ENCODE measurements at places on chromosomes 1 and 21.

DNA sequence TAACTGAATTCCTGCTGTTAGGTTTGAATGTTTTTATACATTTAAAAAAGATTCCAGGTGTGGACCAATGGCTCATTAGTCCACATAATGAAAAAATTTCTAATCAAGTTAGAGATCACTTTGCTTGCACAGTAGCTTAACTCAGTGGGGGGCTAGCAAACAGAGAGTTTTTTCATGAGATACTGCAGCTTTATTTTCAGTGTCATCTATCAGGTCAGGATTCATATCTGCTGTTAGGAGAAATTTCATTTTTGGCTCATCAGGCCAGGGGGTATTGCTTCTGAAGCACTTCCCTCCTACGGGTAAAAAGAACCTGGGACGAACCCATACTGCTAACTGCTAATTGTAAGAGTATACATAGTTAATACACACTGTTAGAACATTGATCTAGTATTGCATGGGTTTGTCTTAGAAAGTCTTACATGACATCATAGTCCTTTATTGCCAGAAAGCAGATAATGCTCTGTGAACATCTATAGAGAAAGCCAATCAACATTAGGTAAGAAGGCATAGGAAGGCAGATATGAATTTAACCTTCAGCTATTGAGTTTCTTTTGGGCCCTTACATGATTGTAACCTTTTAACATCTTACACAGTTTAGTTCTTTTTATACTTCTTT, 38.0 kb downstream of the ADGRL2 start:
- no peak for DNase-seq

- DNase-seq = no peak
Observed at GRCh38 chr1:204628868-204629267, 56.7 kb downstream of the LRRN2 start.

DNA sequence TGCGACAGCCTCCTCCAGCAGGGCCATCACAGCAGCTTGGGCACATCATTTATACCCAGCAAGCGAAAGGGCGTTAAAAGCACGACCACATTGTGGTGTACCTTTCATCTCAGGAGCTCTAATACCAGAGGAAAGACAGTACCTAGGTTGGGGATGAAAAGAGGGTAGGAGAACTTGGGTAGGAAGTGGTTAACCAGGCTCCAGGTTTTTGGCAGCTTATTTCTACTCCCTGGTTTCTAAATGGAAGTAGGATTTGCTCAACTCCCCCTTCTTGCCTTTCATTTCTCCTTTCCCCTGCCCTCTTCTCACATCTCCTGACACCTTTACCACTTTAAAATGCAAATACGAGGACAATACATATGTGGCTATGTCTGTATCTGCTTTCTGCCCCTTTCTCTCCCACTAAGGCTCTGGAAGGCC, 30.2 kb downstream of the FAM177B start:
- no peak for DNase-seq

- no peak for DNase-seq
Observed at GRCh38 chr1:23537296-23537973, 6.4 kb upstream of the E2F2 start.

GRCh38 chr21:39136711-39137110, 46.5 kb downstream of the PSMG1 start:
- DNase-seq = no peak
